ENCODE measurements at places on chromosomes 1 and 21.

DNA sequence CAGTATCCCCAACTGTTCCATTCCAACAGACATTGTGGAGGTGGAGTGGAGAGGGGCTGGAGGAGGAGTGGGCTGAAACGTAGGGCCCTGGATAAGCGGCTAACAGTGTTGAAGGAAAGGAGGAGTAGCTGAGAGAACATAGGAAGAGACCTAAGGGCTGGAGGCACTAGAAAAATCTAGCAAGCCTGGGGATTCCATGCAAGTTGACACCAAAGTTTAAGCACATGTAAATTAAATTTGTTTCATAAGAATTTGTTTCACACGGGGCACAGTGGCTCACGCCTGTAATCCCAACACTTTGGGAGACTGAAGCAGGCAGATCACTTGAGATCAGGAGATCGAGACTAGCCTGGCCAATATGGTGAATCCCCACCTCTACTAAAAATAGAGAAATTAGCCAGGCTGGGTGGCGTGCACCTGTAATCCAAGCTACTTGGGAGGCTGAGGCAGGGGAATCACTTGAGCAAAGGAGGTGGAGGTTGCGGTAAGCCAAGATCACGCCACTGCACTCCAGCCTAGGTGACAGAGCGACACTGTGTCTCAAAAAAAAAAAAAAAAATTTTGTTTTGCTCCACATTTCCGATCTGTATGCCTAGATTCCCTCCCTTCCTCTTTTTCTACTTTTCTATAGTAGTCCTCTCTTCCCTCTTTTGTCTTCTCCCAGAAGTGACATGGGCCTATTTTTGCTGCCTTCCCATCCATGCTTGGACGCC, 530 bp upstream of the CD244 start:
- no peak for DNase-seq

GRCh38 chr1:226636847-226637096, 88.2 kb downstream of the STUM start:
- no peak for DNase-seq

- no peak for DNase-seq
These were observed 229.8 kb upstream of the ADAMTS5 start for GRCh38 chr21:27196651-27197050.

DNA sequence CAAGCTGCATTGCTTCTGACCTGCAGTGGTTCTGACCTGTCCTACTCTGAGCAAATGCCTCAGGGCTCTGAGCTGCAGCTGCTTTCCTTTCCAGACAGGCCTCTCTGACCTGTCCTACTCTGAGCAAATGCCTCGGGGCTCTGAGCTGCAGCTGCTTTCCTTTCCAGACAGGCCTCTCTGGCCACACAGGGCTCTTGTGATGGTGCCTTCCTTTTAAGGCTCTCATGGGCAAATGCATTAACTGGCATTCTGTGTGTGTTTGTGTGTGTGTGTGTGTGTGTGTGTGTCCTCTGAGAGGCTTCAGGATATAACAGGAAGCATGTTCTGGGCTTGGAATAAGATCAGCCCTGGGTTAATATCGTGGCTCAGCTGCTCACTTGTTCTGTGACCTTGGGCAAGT, 131.3 kb downstream of the NTPCR start:
- DNase-seq, result no peak

DNA sequence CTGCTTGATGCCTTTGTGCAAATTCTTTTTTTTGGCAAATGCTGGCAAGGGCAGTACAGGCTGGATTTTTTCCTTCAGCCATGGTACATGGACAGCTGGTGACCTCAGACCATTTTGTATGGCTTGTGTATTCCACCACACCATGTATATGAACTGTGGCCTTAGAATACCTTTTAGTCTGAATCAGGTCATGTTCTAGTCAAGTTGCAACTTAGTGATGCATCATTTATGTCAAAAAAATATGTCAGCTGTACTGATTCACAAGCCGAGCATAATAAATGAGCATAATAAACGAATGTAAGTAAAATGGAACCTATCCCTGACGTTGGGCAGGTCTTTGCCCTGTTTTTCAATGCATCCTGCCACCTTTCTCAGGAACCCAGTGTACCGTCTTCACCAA, 219.7 kb upstream of the RUNX1 start:
- DNase-seq, result no peak

- DNase-seq, result no peak
These were observed 125.5 kb upstream of the IRF2BP2 start for GRCh38 chr1:234735476-234735875.

DNA sequence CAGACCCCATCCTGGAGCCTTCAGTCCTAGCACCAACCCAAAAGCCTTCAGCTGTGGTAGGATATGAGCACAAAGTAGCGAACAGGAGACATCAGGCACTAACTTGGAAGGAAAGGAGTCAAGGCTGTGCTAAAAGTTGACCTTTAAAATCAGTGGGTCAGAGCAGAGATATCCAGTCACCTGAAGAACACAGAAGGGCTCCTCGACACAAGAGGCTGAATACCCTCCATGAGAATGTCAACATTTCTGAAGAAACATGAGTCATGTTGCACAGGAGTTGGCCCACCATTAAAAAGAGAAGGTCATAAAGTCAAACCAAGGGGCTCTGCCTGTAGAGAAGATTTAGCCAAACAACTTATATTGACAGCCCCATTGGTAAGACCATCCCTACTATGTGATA, 172.5 kb downstream of the PLPP3 start:
- no peak for DNase-seq

DNA sequence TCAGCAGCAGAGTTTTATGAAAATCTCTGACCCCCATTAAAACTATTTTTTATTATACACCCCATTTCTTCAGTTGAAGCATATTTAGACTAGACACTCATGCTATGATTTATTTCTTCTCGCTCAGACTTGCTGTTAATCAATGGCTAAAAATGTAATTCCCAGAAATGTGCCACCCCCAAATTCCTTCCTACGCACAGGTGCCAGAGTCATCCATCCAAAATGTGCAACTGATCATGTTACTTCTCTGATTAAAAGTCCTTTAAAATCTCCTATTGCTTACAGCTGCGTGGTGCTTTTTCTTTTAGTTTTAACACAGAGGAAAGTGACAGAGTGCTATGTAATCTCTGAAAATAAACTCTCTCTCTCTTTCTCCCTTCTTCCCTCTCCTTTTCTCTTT, 954.4 kb downstream of the NCAM2 start:
- no peak for DNase-seq

DNA sequence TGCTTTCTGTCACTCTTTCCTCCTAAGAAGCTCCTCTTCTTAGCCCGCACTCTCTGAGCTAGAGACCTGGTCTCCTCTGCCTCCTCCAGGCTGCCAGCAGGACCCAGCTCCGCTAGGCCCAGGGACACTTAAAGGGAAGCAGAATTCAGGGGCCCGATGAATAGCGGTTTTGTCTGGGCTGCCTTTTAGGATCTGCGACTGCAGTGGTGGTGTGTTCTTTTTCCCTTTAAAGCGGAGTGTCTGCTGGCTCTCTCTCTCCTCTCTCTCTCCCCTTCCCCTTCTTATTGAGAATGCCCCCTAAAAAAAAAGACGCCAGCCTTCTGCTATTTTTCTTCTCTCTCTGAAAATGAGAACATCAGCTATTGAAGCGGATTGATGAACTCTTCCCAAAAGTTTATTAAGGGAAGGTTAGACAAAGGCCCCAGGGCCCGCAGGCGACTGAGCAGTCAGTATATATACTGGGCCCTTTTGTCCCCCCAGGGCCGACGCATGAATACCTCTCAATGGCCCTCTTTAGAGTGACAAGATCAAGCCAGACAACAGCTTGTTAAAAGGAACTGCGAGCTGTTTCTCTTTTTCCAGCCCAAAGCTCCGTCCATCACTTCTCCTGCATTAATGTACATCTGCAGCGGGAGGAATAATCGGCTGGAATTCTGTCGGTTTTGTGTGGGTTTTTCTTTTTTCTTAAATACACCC, 27.0 kb downstream of the PAX7 start:
- DNase-seq, result no peak

DNA sequence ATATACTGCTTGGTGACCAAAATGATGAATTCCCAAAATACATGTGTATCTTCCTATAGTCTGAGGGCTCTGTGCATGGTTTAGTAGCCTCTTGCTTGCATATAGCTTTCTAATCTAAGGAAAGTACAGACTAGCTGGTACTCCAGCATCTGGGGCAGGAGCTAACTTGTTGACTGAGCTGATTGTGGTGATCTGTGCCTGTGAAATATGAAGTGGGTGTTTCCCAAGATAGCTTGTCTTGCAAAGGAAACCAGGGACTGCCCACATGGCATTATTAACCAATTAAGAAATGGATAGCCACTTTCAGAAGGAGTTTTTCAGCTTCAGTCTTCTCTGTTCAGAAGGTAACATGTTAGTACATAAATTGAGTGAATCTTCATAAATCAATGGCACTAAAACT, 219.8 kb downstream of the NEGR1 start:
- DNase-seq, result no peak

GRCh38 chr1:115676498-115677181, 34.9 kb downstream of the VANGL1 start:
- no peak for DNase-seq

DNA sequence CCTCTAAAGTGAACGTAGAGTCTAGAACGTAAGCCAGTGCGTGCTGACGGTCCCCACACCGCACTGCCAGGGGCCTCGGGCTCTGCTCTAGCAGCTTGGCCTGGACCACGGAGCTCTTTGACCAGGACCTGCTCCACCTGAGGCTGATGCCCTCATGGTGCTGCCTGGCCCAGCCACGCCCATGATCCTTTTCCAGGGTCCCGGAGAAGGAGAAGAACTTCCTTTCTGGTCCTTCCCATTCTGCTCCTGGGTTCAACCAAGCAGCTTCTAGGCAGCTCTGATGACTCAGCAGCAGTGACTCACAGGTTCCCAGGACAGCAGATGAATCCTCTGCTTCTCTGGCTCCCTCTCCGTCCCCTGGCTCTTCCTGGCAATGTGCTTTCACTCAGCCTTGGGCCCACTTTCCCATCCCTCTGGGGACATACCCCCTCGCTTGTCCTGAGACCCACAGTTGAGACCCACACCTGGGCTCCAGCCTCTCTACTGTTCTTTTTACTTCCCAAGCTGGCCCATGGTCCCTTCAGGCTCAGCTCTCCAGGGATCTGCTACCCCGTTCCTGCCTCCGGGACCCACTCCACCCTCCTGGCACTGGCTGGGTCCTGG, 246.3 kb upstream of the RAB4A start:
- DNase-seq, result no peak

- no peak for DNase-seq
These were observed 5.9 kb upstream of the MYOM3 start for GRCh38 chr1:24117722-24118409.

DNA sequence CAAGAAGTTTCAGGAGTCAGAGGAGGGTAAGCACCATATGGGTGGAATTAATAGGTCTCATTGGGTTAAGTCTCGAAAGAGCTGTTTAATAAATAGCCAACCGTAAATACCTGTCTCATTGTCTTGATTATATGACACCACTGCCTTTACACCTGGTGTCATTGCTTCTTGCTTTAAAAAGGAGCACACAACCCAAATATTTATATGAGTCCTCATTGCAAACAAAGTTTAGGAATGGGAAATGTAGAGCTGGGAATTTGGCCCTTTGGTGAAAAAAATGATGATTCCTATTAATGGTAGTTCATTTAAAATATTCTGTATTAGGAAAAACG, 2.1 kb downstream of the BACH1 start:
- DNase-seq, result no peak

- peak; percentile 81 for DNase-seq
These were observed 693 bp upstream of the PNRC2 start for GRCh38 chr1:23958810-23959460.

DNA sequence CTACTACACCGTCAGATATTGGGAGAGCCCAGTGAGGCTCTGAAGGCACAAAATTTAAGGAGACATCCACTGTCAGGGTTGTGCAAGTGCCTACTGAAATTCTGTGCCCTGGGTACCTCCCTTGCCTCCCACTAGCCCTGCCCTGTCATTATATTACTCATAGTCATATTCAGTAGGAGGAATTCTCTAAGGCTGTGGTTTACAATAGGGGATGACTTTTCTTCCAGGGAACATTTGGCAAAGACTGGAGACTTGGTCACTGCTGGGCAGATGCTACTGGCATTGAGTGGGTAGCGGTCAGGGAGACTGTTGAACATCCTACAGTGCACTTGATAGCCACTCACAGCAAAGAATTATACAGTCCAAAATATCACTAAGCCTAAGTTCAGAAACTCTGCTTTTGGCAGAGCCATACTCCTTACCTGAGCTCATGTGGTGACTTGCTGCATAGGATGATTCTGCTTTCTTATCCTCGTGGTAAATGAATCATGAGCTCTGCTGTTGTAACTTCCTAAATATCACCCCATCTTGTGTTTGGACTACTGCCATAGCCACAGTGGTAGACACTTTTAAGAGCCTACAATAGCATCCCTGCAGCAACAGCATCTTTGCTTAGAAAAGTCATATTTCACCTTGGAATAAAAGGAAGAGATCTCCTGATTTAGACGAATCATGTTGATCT, 563.4 kb upstream of the PLXNA2 start:
- DNase-seq, result no peak

- DNase-seq, result no peak
These were observed 24.7 kb downstream of the VAMP4 start for GRCh38 chr1:171717062-171717718.

DNA sequence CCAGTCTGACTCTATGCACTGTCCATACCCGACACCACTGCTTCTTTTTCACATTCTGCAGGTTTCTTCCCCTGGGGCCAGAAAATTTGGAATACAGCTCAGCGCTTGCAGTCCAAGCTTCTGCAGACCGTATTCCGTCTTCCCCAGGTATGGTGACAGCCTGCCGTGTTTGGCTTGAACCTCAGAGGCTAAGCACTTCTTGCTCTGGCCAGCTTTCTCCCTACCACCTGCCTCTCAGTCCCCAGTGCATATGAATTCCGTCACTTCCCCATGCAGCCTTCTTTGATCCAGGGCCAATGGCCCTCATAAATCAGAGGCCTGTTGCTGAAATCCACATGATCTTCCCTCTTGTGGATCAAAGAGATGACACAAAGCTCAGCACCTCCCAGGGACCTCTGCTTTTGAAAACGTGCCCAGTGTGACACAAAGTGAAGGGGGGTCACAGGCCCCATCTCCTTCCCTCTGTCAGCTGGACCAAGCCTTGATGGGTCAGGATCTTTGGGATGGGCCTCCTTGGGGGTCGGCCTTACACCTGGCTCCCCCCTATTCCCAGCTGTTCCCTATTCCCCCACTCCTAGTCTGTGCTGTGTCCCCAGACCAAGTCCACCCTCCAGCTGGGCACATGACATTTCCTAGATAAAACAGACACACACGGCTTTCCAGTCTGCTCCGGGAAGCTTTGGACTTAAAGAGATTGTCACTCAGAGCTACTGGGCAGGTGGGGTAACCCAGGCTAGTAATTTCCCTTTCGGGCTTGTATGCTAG, 66.6 kb downstream of the HMGB4 start:
- no peak for DNase-seq

- no peak for DNase-seq
These were observed 20.6 kb downstream of the NENF start for GRCh38 chr1:212453156-212453857.

GRCh38 chr1:244337839-244338238, 113.9 kb downstream of the ADSS2 start:
- no peak for DNase-seq

DNA sequence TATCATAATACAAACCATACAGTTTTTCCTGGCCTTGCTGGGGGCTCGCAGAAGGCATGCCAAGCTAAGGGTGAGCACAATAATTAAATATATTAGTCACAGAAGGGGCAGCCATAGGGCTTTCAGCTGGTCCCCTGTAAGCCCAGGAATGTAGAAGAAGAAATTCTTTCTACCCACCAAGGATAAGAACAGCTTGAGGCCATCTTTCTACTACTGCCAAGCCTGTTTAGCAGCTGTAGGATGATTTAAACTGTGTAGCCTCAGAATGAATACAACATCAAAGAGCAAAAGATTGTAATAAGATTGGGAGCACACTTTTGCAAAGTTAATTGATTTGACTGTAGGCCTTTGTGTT, 171.5 kb downstream of the LRRC7 start:
- no peak for DNase-seq

All from activated CD4-positive, alpha-beta T cell treated with anti-CD3 and anti-CD28 coated beads for 4 hours (primary cell).